ENCODE measurements at places on chromosomes 1 and 21. TPM values are rescaled to one million over a fixed set of nuclear protein-coding genes. Genes with fewer than 3 reads are reported as not detected.

DNA sequence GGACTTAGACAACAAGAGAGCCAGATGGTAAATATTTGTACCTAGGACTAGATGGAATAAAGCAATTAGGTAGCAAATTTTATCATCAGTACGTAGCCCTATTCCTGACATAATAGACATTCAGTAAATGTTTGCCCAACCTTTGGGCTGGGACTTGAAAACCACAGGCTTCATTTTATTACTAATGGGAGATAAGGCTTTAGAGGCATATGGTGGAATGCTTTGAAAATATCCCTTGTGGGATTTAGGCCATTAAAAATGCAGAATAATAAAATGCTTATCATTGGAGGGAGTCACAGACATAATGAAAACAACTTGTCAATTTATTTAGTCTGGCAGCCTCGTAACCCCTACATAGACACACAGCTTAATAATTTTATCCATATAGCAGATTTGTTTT, 296.1 kb upstream of the SPAG17 start:
- DNase-seq = no peak

- no peak for DNase-seq
These were observed 208.1 kb downstream of the PATJ start for GRCh38 chr1:61950418-61950817.

The FMOD gene
- 92.4 TPM for total RNA-seq

DNA sequence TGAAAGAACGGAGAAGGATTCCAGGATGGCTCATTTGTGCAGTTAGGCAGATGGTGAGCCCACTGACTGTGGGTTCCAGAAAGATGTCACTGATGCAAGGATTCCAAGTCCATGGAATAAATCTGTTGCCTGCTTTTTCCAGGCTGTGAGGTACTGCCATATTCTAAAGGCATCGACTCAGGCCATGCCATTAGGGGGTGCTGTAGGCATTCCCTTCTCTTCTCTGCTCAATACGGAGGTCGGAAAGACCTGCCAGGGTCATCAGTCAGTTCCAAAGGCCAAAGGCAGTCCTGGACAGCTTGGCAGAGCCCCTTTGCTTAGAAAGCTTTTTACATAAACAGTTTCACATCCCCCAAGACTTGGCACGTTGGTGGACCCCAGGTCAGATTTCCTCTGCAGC, 31.7 kb upstream of the TMEM125 start:
- peak; percentile 32 for DNase-seq

DNA sequence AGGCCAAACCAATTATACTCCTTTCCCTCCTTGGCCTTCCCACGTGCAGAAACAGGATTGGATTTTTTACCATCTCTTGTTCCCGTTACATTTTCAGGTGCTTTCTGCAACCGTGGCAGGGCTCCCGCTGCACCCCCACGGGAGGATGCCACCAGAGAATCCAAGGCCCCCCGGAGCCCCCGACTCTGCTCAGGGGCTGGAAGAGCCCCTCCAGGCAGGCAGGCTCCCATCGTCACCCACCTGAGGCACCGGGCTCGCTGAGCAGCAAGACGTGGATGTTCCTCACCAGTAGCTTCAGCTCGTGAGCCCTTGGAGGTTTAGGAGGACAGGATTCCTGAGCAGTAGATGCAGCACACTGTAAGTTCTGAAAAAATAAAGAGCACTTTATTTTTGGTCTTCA, 35.2 kb upstream of the PRDM15 start:
- no peak for DNase-seq

Measured in breast epithelium (tissue), 4 donors.